Activated T-cell treated with anti-CD3 and anti-CD28 coated beads, Interleukin-2, amount 50 U/mL, for 72 hours (primary cell): ENCODE measurements at places on chromosomes 12 and 14. TPM values are rescaled to one million over a fixed set of nuclear protein-coding genes. Genes with fewer than 3 reads are reported as not detected.

Gene ANKRD33
- not detected for total RNA-seq

Gene BEGAIN
- total RNA-seq: 2.8 TPM

Gene CCDC177
- total RNA-seq: not detected

Gene ATL1
- total RNA-seq: 0.77 TPM

Gene IL31
- total RNA-seq: 8.0 TPM

Gene OTUB2
- total RNA-seq: 2.1 TPM

Gene CCDC196
- total RNA-seq: not detected

Gene NAV3
- total RNA-seq: not detected

Gene FOXG1
- total RNA-seq: not detected

Gene TSPAN9
- 0.58 TPM for total RNA-seq

Gene TAS2R46
- 0.72 TPM for total RNA-seq

Gene INHBC
- total RNA-seq: not detected

Gene PIWIL1
- total RNA-seq: not detected

Gene RFLNA
- total RNA-seq: not detected

Gene RNASE7
- not detected for total RNA-seq

Gene TAS2R30
- total RNA-seq: 2.3 TPM

Gene YEATS4
- 54.5 TPM for total RNA-seq

Gene ANP32D
- not detected for total RNA-seq

Gene CLEC7A
- not detected for total RNA-seq

Gene TMEM253
- total RNA-seq: 0.35 TPM
